ENCODE measurements at places on chromosomes 2 and 18.

DNA sequence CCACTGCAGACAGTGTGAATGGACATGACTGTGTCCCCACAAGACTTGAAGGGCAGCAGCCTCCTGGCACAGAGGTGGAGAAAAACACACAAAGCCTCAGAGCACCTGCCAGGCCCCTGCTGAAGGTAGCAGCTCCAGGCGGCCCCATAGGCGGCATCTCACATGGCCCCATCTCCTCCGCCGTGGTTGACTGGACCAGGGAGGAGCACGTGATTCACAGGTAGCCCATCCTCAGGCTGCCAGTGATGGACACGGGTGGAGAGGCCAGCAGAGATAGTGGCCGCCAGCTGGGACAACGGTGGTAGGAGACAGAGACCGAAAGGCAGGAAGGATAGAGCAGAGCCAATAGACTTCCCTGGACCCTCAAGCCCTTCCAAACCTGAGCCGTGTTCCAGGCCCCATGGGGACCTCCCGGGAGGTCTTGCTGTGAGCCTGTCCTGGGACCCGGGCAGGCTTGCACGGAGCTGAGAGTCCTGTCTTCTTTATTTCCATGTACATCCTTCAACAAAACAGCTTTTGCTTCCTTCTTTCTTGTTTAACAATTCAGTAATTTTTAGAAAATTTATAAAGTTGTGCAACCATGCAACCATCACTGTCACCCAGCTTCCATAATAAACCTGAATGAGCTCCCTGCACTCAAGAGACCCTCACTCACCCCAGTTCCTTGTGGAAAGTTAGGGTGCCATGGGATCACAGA, 26.9 kb downstream of the GPR55 start:
- no peak for DNase-seq

DNA sequence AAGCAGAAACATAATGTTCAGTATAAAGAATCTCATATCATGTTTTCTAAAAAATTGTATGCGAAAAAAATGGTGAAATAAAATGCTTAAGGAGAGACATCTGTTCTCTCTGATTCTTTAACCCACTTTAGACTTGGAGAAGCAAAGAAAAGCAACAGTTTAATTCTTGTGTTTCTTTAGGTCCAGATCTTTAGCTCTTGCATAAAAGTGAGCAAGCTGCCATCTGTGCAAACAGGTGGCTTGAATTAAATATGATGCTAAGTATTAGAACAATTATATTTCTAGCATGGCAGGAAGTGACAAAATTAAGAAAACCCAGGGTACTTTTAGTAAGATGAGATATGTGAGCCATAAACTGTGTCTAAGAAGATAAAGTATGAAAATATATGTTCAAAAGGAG, 1038.3 kb downstream of the DPP10 start:
- no peak for DNase-seq

GRCh38 chr18:79223431-79223830, 154.2 kb downstream of the ATP9B start:
- DNase-seq: no peak

GRCh38 chr2:38417745-38418689, 40.9 kb upstream of the ATL2 start:
- no peak for DNase-seq

- DNase-seq: no peak
These were observed 33.4 kb downstream of the MFSD6 start for GRCh38 chr2:190441564-190441963.

DNA sequence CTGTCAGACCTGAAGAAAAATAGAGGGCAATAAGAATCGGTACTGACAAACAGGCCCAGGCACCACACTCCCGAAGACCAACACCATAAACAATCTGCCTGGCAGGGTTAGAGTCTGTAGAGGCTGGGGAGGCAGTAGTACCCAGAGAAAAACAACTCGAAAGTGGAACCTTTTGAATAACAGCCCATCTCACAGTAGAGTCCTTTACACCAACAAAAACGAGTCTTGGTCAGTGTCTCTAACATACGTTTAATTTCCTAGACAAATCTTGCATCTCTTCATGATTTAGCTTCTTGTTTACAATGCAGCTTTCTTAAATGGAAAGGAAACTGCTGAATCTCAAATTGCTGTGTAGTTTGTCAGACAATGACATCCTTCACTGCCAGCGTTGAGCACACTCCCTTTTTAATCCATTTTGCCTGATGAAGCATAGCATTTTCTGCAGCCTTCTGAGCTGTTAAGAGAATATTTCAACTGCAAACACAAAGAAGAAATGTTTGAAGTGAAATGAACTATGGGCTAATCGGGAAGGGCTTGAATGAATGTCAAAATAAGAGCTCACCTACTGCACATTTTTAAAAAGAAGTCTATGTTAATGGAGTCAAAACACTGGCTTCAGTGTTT, 73.1 kb upstream of the DSG1 start:
- no peak for DNase-seq

- no peak for DNase-seq
These were observed 45.2 kb upstream of the SPRED2 start for GRCh38 chr2:65477590-65477989.

DNA sequence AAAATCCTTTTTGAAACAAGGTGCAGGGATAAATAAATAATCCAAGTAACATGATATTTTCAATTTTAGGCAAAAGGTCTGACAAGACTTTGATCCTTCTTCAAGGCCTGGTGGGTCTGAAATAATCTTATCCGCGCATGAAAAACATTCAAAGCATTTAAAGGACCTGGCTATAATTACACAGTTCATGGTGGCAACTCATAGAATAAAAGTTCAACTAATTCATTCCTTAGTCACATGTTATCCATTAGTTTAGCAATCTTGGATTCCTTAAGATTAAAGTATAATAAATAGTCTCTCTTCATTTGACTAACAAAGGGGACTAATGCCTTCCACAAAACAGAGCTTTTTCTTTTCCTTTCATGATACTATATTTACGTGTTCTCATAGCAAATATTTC, 21.0 kb upstream of the SLC38A11 start:
- DNase-seq: no peak

DNA sequence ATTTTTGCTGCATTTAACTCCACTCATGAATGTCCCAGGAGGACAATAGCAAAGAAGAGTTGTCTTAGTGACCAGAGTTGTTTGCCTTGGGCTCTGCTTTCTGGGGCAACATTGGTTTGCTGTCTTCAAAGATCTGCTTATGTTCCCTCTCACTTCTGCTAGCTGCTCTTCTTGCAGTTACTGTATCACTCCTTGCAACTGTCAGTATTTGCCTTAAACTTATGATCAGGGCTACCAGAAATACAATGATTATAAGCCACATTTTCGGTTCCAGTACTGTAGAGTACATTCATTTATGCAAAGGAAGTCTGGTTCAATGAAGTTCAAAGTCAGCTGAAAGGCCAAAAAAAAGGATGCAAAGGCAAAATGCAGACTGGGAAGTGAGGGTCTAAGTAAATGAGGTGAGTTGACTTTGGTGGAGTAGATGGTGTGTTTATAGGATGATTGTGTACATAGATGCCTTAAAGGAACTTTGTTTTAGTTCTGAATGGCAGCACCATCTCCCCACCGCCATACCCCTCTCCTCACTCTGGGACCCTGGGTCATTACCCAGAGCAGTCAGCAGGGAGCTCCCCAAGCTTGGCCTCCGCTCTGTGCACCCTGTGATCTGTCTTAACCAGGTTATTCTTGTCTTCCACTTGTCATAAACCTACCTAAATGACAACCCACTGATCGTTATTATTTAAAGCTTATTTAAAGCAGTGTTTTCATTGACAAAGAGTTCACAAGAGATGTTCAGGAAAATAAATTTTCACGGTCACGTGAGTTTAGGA, 236.0 kb downstream of the DOK6 start:
- no peak for DNase-seq

GRCh38 chr2:98548920-98549818, 59.1 kb downstream of the COA5 start:
- DNase-seq: no peak

- DNase-seq: no peak
These were observed 236.7 kb downstream of the TCF4 start for GRCh38 chr18:55351241-55351691.

- DNase-seq: no peak
These were observed 68.9 kb upstream of the THOC1 start for GRCh38 chr18:336713-337112.

- peak; percentile 36 for DNase-seq
These were observed 42.1 kb upstream of the GALR1 start for GRCh38 chr18:77207540-77207939.

GRCh38 chr2:161178756-161179155, 18.5 kb downstream of the TANK start:
- DNase-seq: no peak

DNA sequence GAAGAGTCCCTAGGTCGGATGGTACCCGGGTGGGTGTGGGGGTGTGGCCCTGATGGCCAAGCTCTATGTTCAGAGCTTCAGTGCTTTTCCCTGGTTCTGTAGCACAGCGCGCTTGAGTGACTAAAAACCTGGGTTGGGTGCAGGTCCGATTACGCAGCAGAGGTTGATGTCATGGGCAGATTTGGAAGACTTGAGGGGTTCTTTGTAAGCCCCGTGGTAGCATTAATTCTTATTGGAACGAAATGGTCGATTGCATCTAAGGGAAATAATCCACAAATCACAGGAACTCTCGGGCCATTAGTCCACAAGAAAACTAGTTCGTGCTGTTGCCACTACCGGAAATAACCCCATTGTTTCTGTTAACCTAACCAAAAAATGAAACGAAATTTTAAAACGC, 9.0 kb downstream of the HOXD8 start:
- no peak for DNase-seq

- DNase-seq: no peak
These were observed 16.6 kb downstream of the THAP4 start for GRCh38 chr2:241620419-241620769.

- no peak for DNase-seq
These were observed 1178.5 kb upstream of the ACVR2A start for GRCh38 chr2:146666340-146666739.

DNA sequence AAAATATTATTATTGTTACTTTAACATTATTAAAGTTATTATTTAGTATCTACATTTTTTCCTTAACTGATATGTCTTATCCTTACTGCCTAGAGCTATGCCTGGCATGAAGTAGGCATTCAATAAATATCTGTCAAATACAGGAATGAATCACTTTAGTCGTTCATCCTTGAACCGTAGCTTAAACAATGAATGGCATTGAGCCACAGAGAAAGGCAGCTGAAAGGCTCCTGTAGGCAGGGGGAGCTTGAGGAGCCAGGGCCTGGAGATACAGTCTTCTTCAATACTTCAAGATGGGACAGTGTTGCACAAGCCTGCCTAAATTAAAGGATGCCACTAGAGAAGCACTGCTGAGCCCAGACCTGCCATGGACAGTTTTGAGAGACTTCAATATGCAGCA, 22.5 kb downstream of the CYRIA start:
- no peak for DNase-seq

- no peak for DNase-seq
These were observed 143.3 kb downstream of the ZFP36L2 start for GRCh38 chr2:43082903-43083677.

DNA sequence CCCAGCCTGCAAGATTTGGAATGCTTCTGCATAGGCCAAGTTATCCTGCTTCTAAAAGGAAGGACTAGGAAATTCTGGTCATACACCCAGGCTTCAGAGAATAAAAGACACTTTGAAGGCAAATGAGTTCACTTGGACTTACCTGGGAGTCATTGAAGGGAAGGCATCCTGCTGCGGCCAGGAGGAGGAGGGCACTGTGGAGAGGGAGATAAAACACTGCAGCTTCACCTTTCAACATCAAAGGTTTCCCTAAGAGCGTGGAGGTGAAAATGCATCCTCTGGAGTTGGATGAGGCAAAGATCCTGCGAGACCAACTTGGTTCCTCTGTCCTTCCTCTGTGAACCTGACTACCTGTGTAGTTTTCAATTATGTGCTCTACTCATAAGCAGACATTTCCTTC, 79.5 kb upstream of the RIOK3 start:
- DNase-seq: no peak

DNA sequence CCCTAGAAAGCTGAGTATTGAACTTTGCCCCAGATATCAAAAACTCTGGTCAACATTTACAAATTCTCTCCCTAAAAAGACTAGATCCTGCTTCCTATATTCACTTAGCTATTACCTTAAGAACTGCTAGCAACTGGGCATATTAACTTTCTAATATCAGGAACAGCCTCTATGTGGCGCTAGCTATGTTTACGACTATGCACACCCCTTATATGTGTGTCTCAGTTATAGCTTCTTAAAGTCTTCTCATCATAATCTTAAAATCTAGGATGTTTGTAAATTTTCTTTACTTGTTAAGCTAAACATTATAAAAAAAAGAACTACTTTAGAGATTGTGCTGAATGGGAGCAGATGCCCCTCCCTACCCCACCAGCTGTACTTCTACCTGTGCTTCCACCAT, 1.7 kb upstream of the STAMBP start:
- no peak for DNase-seq

GRCh38 chr2:68971591-68972231, 2.7 kb upstream of the GKN1 start:
- no peak for DNase-seq

- no peak for DNase-seq
These were observed 153.7 kb downstream of the NRXN1 start for GRCh38 chr2:50878251-50878650.

- DNase-seq: no peak
These were observed 247.0 kb downstream of the AGAP1 start for GRCh38 chr2:235740821-235741220.

GRCh38 chr2:204790076-204790475, 244.8 kb downstream of the PARD3B start:
- no peak for DNase-seq

DNA sequence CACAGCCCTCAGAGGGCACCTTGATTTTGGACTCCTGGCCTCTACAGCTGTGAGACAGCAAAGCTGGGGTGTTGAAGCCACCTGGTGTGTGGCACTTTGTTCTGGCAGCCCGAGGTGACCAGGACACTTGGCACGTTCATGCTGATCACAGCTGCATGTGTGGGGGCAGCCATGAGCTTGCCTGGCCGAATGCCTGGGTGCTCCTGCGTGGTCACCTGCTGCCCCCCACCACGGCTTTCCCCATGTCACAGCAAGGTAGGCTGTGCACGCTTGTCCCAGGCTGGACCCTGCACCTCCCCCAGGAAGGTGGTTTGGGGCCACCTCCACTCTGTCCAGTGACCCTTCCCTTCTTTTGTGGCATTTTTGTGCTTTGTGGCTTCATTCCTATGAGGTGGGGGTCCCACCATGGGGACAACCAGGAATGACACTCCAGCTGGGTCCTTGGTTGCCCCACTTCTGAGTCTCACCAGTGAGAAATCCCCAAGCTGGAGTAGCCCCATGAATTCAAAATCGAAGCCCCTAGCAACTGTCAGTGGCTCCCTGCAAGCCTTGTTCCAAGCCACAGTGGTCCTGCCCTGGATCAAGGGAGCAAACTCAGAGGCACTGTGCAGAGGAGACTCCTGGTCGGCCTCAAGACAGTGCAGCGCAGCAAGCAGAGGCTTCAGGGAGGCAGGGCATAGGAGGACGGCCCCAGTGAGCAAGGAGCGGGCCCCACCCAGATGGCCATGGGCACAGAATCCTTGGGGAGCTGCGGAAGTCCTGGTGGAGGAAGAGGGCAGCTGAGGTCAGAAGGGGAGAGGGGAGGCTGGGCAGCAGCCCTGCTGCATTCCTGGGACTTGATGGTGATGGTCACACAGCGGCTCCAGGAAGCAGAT, 121.4 kb upstream of the HS6ST1 start:
- no peak for DNase-seq

GRCh38 chr18:54740136-54740846, 88.0 kb upstream of the RAB27B start:
- DNase-seq: no peak

Measured in stimulated activated CD4-positive, alpha-beta T cell treated with anti-CD3 and anti-CD28 coated beads, TNF-alpha, amount 100 ng/mL, for 24 hours (primary cell).